ENCODE measurements at places on chromosomes 4 and X.

DNA sequence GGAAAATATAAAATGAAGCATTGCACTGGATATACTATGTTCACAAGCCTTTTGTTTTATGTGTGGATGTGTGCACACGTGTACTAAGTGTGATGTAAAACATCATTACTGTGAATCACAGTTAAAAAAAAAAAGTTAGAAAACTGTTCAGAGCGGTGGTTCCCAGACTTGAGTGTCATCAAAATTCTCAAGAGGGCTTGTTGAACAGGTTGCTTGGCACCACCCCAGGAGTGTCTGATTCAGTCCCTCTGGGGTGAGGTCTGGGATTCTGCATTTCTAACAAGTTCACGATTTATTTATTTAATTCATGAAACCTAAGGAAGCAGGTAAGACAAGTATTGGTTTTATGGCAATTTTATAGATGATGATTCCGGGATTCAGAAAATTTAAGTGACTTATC, 1.8 kb downstream of the CENPU start:
- no peak for DNase-seq

- no peak for DNase-seq
Observed at GRCh38 chrX:21958916-21959315, 18.4 kb downstream of the SMS start.

- peak; percentile 50 for DNase-seq
Observed at GRCh38 chrX:118347131-118347530, 1.2 kb downstream of the WDR44 start.

- DNase-seq, result no peak
Observed at GRCh38 chrX:18674417-18674787, 2.5 kb upstream of the RS1 start.

GRCh38 chr4:123922847-123923246, 526.3 kb downstream of the SPRY1 start:
- no peak for DNase-seq

GRCh38 chr4:183814461-183814860, 90.6 kb upstream of the STOX2 start:
- no peak for DNase-seq

DNA sequence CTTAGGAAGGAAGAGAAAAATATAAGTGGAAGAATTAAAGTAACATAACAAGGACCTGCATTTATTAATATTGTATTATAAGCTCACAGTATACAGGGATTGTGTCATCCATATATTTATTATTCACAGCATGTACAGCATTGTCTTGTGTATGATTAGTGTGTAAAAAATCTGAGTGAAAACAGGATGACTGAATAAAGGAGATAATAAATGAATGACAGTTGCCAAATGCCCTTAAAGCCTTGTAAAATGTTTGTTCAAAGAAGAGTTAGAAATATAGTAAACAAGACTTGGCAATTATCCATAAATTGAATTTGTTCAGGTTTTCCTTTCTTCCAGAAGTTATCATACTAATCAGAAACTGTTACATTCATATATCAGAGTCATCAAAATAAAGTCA, 172.7 kb downstream of the BTC start:
- DNase-seq, result no peak

DNA sequence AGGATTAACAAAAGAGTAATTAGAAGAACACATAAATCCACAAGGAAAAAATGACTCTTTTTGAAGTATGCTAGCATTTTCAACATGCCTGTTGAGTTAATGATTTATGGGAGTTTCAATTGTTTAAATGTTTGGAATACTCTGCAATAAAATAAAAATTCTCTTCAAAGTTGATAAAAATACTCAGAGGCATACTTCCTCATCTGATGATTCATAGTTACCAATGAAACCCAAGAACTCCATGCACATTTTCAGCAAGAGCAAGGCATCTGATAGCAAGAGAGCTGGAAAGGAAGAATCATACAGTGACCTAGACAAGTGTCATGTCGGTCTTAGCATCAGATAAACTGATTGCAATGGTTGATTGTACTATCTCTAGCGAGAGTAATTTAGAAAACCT, 443.7 kb upstream of the ATOH1 start:
- no peak for DNase-seq

GRCh38 chr4:147924604-147925412, 192.9 kb downstream of the ARHGAP10 start:
- DNase-seq, result peak; percentile 17

DNA sequence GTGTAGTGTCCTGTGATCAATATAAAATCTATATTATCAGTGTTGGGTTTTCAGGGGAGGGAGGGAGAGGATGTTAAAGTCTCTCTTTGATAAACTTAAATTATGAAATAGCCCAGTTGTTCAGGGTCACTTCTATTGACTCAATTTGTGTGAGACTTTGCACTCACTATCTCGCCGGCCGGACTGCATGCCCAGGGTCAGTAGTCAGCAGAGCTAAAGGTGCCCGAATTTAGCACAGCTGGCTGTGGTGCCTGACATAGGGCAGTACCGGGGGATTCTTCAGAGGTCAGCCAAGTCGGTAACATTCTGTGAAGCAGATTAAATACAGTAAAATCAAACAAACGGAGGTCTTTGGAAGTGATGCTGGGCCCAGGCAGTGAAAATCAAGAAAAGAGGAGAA, 19.2 kb downstream of the GABRQ start:
- DNase-seq, result no peak

GRCh38 chr4:95197353-95197752, 351.4 kb downstream of the UNC5C start:
- no peak for DNase-seq

DNA sequence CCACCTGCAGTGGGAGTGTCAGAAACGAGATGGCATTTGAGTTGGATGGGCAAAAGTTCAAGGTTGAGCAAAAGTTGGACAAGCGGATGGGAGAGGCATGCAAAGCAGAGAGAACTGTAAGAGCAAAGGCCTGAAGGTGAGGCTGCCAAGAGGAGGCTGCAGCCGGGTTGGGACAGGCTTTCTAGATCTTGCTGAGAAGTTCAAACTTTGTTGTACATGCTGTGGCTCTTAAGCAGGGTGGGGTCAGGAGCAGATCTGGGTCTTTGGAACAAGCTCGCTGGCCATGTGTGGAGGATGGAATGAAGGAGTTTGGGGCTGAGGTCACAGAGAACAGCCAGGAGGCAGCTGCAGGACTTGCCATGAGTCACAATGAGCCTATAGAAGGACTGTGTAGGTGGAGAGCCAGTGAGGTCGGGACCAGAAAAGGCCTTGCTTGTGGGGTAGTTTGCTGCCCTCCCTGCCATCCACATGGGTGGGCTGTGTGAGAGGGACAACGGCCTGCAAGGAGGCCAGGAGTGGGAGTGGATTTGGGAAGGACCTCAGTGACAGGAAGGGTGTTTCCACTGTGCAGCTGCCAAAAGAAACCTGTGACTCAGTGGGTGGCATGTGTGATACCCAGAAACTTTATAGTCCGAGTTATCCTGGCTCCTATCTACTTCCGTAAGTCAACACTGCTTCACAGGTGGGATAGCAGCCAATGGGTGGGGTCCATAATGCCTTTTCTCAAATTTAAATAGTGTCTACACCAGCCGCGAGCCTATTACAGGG, 210.4 kb downstream of the MID1IP1 start:
- DNase-seq, result no peak

GRCh38 chrX:68254738-68255645, 178.3 kb downstream of the OPHN1 start:
- no peak for DNase-seq

- DNase-seq, result no peak
Observed at GRCh38 chr4:121308328-121308663, 72.5 kb downstream of the QRFPR start.

DNA sequence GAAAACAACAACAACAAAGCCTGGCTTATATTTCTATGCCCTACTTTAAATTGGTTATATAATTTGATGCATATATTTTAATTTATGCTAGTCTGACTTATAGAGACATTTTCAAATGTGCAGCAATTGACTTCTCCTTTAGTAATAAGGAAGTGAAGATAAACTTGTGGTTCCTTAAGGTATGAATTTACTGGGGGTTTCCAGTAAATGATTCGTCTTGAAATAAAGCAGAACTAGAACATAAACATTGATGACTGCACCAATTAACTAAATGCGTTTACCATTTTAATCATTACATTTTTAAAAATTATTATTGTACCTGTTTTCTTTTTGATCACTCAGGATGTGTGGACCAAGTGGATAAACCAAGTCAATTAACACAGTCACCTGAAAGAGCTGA, 99.6 kb upstream of the CCSER1 start:
- DNase-seq, result no peak

DNA sequence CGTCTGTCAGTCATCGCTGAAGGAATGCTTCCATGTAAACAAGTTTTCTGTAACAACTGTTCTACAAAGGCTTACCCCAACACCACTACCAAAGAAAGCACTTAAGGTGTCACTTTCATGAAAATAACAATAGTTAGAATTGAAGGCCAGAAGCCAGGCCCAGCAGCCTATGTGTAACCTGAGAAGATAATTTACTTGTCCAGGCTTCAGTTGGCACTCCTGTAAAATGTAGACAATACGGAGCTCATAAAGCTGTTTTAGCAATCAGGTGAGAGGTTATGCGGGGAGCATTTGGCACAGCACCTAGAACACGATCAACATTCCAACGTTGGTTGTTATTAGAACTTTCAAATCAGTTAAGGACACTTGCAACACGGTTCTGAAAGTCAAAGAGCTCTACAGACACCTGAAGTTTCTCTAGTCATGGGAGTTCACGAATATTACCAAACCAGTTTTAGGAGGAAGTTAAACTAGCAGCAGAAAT, 15.7 kb downstream of the ADGRA3 start:
- DNase-seq, result no peak

GRCh38 chr4:181702864-181703495, 540.2 kb upstream of the TENM3 start:
- no peak for DNase-seq

GRCh38 chr4:163467082-163467770, 6.3 kb downstream of the TKTL2 start:
- DNase-seq, result no peak

DNA sequence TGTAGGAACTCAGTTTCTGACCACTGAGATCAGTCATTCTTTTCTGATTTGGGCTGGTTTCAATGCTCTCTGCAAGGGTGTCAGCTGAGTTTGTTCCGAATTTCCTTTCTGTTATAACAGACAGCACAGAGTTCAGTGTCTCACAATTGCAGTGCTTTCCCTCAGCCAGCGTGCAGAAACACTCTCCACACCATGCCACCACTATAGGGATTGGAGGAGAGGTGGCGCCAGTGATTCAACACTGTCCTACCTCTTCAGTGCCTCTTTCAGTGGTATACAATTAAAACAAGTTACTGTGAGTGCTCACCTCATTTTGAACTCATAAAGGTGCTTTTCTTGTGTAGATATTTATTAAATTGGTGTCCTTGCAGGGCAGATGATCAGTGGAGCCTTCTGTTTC, 413.2 kb upstream of the CXorf51B start:
- no peak for DNase-seq

All from hepatic stellate cell (primary cell).